ENCODE measurements at places on chromosomes 6 and 20.

DNA sequence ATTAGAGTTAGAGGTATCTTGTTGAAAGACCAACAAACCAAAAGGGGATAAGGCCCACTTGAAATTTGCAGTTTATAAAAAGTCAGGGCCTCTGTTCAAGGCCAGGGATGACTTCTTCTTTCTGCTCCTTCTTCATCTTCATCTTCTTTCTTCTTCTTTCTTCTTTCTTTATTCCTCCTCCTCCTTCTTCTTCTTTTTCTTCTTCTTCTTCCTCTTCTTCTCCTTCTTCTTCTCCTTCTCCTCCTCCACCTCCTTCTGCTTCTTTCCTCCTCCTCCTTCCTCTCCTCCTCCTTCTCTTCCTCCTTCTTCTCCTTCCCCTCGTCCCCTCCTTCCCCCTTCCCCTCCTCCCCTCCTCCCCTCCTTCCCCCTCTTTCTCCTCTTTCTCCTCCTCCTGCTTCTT lies 18.4 kb upstream of the ZNF292 start:
- DNase-seq = no peak

- no peak for DNase-seq
Observed at GRCh38 chr6:4786996-4787395, 10.8 kb downstream of the CDYL start.

GRCh38 chr6:27865850-27866356 lies 46.3 kb downstream of the OR2B2 start:
- no peak for DNase-seq

DNA sequence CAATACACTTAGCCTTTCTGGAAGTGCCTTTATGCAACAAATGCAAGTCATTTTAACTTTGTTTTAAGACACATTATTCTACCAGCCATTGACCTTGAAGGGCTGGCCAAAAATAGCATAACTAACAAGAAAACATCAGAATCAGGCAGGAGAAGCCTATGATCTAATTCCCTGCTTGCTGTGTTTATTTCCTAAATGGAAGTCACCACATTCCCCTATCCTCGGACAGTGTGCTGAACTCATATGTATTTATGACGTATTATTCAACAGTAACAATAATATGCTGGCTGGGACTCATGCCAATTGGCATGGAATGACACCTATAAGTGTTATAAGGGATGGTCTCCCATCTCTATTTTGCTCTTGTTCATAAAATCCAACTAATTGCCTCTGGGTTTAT lies 140.7 kb downstream of the MAP3K7 start:
- no peak for DNase-seq

GRCh38 chr6:164856138-164856537 lies 453.3 kb downstream of the C6orf118 start:
- no peak for DNase-seq

GRCh38 chr6:111844921-111845320 lies 28.3 kb downstream of the FYN start:
- no peak for DNase-seq

- no peak for DNase-seq
Observed at GRCh38 chr6:43355862-43356590, 13.4 kb downstream of the ZNF318 start.

- DNase-seq = no peak
Observed at GRCh38 chr6:12298995-12299394, 8.8 kb downstream of the EDN1 start.

- DNase-seq = no peak
Observed at GRCh38 chr6:125310994-125311649, 9.4 kb upstream of the HDDC2 start.

DNA sequence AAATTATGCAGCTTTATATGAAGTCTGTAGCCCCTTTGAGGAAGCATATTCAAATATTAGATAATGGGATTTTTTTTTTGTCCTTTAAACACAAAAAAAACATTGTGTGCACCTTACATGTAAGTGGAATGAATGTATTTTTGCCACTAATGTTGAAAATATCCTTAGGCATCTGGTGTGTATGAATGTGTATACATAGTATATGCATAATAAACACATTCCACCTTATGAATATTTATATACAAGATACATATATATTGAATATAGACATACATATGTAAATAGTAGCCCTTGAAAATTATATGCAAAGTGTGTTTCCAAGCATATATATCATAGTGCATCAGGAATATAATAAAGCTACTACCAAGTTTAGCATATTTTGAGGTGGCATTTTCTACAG lies 94.8 kb downstream of the SOBP start:
- DNase-seq = no peak

GRCh38 chr6:43938178-43939105 lies 168.4 kb downstream of the VEGFA start:
- DNase-seq = no peak

- DNase-seq = no peak
Observed at GRCh38 chr6:18533793-18534192, 146.6 kb downstream of the RNF144B start.

GRCh38 chr6:136922685-136923006 lies 545 bp downstream of the SLC35D3 start:
- DNase-seq = no peak

DNA sequence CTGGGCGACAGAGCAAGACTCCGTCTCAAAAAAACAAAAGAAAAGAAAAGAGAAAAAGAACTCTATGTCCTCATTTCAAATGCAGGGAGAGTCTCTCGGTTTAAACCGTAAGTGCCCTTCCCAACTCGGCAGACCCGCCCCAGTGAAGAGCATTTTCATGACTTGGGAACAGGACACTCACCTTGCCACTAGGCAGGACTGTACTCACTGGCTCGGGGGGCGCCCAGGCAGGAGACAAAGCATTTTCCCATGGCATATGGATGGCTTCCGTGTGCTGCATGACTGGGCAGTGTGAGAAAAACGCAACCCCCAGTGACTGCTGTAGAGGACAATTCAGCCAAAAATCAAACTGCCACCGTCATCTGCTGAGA lies 23.7 kb upstream of the MRGBP start:
- no peak for DNase-seq

DNA sequence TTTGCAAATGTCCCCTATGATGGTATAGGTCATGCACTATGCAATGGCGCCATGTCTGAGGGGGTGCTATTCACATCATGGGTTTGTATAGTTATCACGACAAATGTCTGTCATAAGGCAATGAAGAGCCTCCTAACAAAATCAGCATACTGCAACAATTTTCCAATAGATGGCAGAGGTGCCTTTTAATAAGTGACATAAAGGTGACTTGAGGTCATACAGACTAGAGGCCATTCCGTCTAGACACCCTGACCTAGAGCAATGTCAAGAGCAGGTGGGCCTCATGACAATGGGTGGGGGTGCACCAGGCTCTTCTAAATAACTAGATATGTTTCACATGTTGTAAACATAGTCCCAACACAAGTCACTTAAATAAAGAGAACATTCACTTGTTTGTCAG lies 107.7 kb downstream of the KIF6 start:
- no peak for DNase-seq

DNA sequence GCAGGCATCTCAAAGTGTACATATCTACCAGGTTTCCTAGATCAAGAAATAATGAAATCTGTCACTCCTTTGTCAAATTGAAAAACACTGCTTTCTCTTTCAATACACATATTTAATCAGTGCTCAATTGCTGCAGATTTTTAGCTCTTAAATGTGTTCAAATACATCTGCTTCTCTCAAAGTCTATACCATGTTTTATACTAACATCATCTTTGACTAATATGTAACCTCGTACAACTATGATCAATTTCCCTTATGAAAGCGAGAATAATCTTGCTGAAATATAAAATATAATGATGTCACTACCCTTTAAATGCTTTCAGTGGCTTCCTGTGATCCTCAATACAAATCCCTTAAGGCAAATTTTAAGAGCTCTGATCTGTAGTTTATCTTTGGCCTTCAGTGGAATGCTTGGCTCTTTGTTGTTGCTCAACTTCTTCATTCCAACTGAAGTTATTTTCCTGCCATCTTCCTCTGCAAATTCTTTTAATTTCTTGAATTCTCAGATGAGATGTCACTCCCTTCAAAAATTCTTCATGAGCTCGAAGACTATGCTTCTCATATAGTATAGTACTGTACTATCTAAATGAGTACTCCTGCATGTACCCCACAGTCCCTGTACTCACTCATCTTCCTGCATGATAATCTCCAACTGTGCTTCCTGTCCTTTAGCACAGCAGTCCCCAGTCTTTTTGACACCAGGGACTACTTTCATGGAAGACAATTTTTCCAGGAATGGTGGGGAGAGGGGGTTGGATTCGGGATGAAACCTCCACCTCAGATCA lies 545.1 kb upstream of the GJE1 start:
- no peak for DNase-seq

DNA sequence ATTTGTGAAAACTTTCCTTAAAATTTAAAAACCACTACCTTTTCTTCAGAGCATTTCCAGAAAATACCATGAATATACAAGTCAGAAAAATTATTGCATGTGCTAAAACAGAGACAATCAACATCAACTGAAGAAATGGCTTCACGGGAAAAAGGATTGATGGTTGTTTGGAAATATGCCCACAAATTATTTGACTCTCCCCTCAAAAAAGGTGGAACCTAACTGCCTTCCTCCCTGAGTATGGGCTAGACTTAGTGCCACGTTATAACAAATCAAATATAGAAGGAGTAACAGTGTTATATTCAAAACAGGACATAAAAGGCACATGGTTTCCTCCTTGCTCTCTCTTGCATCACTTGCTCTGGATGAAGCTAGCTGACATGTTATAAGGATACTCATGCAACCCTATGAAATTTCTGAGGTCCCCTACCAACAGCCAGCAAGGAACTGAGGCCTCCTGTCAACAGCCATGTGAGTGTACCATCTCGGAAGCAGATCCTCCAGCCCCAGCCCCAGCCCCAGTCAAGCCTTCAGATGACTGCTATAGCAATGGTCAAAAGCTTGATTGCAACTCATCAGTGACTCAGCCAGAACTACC lies 8.4 kb downstream of the BTBD9 start:
- DNase-seq = no peak

GRCh38 chr20:37527638-37528445 lies at the start of gene BLCAP:
Gene BLCAP (minus strand): TSS chr20:37527876. CDS start chr20:37519174, 8,702 bp downstream.
- DNase-seq = peak; percentile 83

GRCh38 chr6:12614456-12614855 lies 102.1 kb upstream of the PHACTR1 start:
- no peak for DNase-seq

DNA sequence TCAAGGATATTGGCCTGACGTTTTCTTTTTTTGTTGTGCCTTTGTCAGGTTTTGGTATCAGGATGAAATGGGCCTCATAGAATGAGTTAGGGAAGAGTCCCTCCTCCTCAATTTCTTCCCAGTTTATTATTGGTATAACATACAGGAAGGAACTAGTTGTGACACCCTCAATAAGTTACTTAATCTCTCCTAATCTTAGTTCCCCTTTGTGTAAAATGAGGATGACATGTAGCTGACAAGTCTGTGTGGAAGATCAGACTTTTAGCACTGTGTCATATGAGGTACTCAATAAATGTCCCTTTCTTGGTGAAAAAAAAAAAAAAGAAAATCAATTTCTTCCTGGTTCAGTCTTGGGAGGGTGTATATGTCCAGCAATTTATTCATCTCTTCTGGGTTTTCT lies 155.8 kb downstream of the PDE7B start:
- no peak for DNase-seq

GRCh38 chr20:35586751-35587425 lies 28.7 kb upstream of the SPAG4 start:
- DNase-seq = no peak

- no peak for DNase-seq
Observed at GRCh38 chr6:99495466-99495865, 19.8 kb downstream of the USP45 start.

GRCh38 chr6:151992091-151992490 lies 184.6 kb downstream of the ESR1 start:
- DNase-seq = no peak

DNA sequence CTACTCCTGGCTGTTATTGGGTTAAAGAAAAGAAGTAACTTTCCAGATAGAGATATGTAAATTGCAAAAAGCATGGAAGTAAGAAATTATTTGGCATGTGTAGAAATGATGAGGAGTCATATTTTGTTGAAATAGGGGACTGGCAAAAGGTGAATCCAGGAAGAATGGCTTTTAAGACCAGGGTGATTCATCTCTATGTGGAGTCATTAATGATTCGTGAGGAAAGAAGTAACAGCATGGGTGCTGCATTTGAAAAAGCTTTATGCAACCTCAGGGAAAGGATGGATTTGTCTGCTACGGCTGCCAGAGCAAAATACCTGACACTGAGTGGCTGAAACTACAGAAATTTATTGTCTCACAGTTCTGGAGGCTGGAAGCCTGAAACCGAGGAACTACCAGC lies 14.8 kb upstream of the SYNE1 start:
- no peak for DNase-seq

DNA sequence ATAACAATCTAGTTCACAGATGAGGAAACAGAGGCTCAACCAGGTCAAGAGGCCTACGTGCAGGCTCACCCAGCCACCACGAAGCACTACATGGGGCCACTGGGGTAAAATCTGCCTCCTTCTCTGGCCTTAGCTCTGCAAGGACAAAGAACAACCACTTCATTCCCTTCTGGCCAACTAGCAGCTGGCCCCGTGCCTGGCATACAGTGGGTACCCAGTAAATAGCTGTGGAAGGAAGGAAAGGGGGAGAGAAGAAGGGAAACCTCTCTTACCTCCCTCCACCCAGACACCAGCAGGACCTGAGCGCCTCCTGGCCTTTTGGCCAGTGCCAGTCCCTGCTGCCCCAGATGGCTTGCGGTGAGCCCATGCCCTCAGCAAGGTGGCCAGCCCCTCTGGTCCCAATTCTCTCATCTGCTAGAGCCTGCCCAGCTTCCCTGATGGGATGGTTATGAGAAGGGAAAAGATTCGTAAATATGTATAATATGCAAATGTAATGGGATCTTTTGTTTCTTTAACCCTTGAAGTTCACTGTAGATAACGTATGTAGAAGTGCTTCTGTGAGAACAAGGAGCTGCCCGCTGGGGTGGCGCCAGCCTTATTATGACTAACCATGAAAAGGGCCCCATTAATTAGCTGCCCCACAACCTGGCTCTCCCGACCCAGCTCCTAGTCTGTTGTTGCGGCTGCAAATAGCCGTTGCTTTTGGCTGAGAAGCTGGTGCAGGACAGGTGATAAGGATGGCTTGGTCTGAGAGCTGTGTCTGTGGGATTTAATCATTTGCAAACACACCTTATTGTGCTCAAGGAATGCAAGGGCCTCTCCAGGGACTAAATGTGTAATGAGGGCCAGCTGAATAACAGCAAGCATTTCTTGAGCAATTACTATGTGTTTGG lies 62.0 kb downstream of the DLGAP4 start:
- DNase-seq = no peak

DNA sequence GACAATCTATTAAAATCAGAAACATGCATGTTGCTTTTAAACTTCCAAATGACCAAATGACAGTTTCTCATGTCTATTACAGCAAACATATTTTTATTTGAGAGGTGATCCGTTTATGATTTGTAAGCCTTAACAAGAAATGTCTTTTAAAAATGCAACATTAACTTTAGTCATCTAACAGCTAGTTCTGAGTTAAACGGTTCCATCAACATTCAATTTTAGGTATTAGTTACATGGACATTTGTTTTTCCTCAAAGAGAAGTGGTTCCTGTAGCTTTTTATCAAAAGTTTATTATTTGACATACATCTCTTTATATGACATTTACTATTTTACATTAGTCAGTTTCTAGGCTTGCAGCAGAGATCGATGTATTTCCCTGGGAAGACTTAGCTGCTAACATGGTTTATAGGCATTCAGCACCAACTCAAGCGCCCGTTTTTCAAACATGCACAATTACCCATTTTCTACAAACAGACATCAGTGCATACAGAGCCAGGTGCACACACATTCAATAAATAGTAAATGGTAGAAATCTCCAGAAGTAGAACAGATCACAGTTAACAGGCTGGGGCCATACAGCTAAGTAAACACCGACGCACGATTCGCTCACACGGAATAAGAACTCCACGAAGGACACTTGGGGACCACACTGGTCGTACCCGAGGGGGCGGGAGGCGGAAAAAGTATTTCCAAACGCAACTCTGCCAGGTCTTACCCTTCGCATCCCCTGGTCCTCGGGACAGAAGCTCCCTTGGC lies 882 bp downstream of the CNR1 start:
- DNase-seq = no peak

All from stimulated activated CD4-positive, alpha-beta T cell treated with anti-CD3 and anti-CD28 coated beads, Interleukin-15, amount 100 ng/mL, for 48 hours (primary cell).